Colonic mucosa (tissue), 4 donors: ENCODE measurements at places on chromosomes 5 and 9.
A peak's percentile ranks its signal among the peaks of the same experiment; 100 is the strongest.

DNA sequence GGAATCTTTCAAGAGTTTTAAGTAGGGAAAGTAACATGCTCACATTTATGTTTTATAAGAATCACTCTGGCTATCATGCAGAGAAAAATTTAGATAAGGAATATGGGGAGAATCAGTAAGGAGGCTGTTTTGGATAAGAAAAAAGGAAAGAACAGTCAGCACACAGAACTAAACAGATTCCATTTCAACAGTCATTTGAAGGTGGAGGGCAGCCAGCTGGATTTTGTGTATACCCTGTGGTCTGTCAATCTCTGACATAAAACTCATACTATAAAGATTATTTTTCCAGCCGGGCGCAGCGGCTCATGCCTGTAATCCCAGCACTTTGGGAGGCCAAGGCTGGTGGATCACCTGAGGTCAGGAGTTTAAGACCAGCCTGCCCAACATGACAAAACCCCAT, 64.2 kb downstream of the PCA3 start:
- no peak for DNase-seq

- no peak for DNase-seq
Observed at GRCh38 chr9:130159057-130159456, 13.1 kb upstream of the NCS1 start.

DNA sequence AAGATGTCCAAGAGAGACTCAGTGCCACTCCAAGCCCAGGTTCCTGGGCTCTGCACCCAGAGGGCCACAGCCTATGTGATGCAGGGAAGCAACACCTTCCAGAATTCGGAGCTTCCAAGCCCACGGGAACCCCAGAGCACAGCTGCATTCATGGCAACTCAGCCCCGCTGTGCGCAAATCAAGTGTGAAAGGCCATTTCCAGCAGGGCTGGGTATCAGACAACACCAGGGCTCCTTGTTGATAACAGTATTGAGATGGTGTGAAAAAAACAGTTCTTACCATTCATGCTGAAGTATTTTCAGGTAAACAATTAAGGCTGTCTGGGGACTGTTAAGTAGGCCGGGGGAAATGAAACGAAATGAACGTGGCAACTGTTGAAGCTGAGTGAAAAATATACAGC, 10.1 kb downstream of the ROR2 start:
- no peak for DNase-seq

DNA sequence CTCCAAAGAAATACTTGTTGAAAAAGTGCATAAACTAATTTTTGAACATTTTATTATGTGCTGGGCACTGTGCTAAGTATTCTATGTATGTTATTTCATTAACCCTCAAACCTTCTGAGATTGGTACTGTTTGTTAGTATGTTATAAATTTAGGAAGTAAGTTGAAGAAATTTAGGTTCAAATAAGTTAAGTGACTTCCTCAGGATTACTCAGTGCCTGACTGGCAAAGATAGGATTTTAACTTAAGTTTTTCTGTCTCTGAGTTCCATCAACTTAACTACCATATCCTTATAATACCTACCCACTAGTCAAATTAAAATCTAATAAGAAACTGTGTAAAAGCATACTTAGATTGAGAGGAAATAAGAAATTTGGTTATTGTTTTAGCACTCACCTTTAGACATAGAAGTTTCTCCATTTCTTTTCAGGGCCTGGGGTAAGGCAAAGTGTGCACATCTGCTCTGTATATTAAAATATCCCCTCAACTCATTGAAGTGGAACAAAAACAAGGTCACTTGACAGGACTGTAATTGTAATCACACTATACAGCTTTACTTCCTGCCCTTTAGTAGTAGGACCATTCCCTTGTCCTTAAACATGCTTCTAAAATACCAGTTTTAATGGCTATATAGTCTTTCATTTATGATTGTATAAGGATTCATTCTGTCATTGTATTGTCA, 15.2 kb downstream of the TGFBR1 start:
- DNase-seq = no peak

DNA sequence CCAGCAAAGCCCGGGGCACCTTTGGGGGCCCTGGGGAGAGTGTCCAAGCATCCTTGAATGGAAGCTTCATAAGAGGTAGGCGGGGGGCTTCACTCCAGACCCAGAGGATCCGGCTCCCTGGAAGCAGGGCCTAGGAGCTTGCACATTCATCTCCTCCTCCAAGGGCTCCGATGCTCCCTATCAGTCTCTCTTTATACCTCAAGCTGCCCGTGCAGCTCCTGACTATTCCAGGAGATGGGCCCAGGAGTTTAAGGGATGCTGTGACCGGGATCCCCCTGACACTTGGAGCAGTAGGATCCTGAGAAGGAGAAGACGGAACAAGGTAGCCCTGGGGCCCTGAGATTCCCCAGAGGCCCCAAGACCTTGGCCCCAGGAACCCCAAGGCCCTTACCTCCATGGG, 25.9 kb downstream of the CSF1R start:
- no peak for DNase-seq

GRCh38 chr5:32394981-32395380, 49.6 kb downstream of the ZFR start:
- DNase-seq = no peak

- no peak for DNase-seq
Observed at GRCh38 chr5:180626661-180627385, 22.6 kb downstream of the FLT4 start.

- no peak for DNase-seq
Observed at GRCh38 chr5:16538006-16538405, 72.4 kb upstream of the ZNF622 start.

- DNase-seq = no peak
Observed at GRCh38 chr9:72977670-72978069, 24.8 kb upstream of the ALDH1A1 start.

DNA sequence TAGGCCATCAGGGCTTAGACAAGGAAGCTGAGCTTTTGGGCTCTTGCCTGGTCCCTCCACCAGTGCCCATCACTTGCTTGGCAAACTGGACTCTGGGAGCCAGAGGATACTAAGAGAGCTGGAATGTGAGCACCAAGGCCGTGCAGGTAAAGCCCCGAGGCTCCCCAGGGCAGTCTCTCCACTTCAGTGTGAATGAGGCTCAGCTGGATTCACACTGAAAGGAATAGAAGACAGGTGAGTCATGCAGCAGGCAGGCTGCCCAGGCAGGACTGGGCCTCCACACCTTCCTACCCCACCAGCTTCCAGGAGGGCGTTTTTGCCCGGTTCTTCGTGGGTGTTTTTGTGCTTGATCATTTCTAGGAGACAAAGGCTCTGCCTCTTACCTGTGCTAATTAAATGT, 7.3 kb upstream of the CTSV start:
- DNase-seq = peak; percentile 77

- DNase-seq = no peak
Observed at GRCh38 chr9:98625728-98626127, 83.0 kb downstream of the GABBR2 start.
